ENCODE measurements at places on chromosomes 12 and 14. TPM values are rescaled to one million over a fixed set of nuclear protein-coding genes. Genes with fewer than 3 reads are reported as not detected.

Gene BAZ2A
- total RNA-seq = 79.4 TPM

Gene AJUBA
- total RNA-seq = 3.2 TPM

Gene RGS6
- total RNA-seq = 0.39 TPM

Gene GPX2
- total RNA-seq = not detected

Gene HVCN1
- 4.4 TPM for total RNA-seq

Gene RNASE7
- not detected for total RNA-seq

Gene MSI1
- 0.96 TPM for total RNA-seq

Gene CGRRF1
- 10.2 TPM for total RNA-seq

Gene DCN
- not detected for total RNA-seq

Gene KERA
- total RNA-seq = not detected

Gene KRT74
- total RNA-seq = not detected

Gene SLC2A13
- total RNA-seq = 3.9 TPM

Gene RIMKLB
- 5.2 TPM for total RNA-seq

GRCh38 chr14:51019089-51019488 is 74.8 kb upstream of the PYGL start:
- DNase-seq = no peak

DNA sequence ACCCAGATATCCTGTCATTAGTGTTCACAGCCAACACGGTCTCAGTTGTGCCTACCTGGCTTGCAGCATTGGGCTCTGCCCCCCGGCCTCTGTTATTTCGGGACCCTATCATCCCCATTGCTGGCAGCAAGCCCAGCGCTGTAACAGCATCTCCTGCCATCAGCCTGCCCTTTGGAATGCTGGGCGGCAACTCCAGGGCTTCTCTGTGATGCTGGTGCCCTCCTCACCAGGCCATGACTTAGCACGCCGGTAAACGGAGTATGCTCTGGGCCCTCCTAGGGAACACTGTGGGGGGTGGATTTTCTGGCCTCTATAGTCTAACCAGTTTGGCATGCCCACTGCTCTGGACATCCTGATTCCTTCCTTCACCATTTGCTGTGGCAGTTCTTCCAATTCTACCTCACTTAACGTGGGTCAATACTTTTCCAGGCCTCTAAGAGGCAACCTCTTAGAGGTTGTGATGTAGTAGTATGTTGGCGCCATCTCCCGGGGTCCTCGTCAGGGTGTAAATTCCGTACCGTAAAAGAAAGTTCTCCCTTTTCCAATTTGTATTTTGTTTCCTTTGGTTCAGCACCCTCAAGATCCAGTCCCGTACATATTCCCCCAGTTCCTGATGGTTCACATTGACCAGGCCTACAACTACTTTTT is 80.0 kb downstream of the SINHCAF start:
- DNase-seq = no peak

- no peak for DNase-seq
Measured at GRCh38 chr14:105348945-105349699, 34.6 kb downstream of the PACS2 start.

DNA sequence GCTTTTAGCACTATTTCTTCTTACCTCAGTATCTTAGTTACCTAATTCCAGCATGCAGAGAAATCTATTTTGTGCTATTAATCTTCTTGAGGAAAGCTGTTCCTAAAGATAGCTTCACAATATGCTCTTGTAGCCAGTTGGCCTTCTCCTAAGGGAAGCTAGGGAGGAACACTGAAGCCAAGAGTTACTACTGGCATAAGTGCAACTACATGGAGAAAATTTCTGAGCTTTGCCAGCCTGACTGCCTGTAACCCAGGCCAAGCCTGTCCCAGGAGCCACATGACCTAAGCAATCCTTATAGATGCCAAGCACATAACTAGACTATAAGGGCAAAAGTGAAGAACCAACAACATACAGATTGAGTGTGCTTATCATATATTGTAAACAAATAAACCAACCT is 890.2 kb downstream of the FLRT2 start:
- no peak for DNase-seq

DNA sequence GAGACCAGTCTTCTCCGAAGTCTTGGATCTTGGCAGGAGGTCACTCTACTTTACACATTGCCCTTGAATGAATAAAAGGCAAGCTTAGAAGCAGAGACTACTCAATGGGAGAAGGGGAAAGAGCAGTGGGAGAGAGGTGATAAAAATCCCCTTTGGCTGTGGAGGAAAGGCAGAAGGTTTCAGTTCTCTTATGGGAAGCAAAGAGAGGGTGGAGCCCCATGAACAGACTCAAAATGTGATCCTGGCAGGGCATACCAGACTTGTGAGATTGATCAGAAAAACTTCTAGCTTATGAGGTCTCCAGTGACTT is 49.6 kb upstream of the HECTD1 start:
- no peak for DNase-seq

- peak; percentile 69 for DNase-seq
Measured at GRCh38 chr12:56629459-56630179, 507 bp downstream of the BAZ2A start.

- DNase-seq = no peak
Measured at GRCh38 chr12:118070650-118071049, 9.7 kb upstream of the WSB2 start.

DNA sequence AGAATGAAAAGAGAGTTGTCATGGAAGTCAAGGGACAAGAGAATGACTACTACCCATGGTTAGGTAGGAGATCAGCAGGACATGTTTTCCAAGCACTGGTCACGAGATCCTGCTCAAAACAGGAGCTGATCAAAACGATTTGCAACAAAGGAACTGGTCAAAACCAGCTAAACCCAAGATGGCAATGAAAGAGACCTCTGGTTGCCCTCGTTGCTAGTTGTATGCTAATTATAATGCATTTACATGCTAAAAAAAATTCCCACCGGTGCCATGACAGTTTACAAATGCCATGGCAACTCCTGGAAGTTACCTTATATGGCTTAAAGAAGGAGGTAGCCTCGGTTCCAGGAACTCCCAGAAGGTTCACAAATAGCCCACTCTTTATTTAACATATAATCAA is 95.0 kb upstream of the OTX2 start:
- no peak for DNase-seq

- no peak for DNase-seq
Measured at GRCh38 chr12:47437570-47437969, 268.3 kb downstream of the RPAP3 start.

- no peak for DNase-seq
Measured at GRCh38 chr12:109648521-109648920, 65.1 kb upstream of the FAM222A start.

- DNase-seq = no peak
Measured at GRCh38 chr12:52795694-52796428, at the start of gene KRT3. Gene KRT3 (minus strand): TSS chr12:52796117. CDS start chr12:52796042, 75 bp downstream.

GRCh38 chr12:126773491-126773890 is 1493.5 kb upstream of the TMEM132C start:
- DNase-seq = no peak

- no peak for DNase-seq
Measured at GRCh38 chr14:99524091-99524661, 43.0 kb downstream of the CCNK start.

DNA sequence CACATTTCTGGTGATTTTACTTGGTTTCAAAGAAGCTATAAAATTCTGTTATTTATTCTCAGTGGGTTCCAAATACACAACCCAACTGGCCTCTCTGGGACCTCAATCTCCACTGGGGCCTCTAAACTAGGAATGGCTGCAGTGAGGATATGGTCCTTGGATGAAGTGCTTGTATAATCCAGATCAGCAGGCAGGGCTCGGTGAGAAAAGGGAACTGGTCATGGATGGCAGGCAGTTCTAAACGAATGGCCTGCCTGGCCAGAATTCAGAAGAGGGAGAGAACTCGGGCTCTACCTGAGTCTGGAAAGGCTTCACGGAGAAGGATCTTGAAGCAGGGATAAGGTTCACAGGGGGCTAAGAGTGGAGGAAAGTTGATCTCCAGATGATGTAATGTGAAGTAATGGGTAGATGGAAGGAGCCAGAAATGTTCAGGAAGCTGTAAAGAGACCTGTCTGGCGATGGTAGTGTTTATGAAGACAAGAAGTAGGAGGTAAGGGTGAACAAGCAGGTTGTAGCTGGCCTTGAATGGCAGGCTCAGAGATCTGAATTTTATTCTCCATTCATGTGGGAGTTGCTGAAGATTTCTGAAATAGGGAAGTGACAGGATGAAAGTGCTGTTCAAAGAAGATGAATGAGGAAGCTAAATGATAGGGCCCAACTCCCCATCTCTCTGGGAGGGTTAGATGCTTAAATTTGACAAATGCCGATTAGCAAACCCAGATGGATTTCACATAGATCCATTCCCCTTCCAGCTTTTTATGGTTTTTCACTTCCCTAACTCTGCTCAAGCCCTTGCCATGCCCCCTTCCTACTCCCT is 31.5 kb upstream of the ANO6 start:
- no peak for DNase-seq

DNA sequence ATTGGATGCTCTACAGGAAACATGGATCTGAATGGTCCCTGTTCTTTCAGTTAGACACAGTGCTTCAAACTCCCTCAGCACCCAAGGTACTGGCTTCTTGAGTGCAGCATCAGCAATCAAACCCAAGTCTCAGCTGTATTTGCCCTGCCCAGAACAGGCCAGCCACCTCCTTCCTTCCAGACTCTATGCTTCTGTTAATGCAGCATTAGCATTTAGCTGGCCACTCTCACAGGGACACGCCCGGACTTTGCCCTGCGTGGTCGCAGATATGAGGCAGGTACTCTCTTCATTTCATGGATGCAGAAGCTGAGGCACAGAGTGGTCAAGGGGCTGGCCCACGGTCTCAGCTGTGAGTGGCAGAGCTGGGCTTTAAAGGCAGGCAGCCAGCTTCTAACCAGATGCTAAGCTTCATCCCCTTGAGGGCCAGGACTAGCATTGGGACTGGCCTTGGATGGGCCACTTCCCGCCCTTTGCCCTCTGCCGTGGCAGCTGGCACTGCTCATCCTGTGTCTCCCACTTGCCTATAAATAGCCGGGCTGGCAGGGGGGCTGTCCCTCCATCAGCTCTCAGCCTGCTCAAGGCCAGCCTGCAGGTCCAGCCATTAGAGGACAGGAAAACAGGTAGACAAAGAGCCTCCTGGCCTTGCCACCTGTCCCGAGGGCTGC is 1.5 kb upstream of the SLC25A47 start:
- DNase-seq = no peak

GRCh38 chr14:23360496-23360895 is 4.5 kb downstream of the EFS start:
- DNase-seq = no peak

DNA sequence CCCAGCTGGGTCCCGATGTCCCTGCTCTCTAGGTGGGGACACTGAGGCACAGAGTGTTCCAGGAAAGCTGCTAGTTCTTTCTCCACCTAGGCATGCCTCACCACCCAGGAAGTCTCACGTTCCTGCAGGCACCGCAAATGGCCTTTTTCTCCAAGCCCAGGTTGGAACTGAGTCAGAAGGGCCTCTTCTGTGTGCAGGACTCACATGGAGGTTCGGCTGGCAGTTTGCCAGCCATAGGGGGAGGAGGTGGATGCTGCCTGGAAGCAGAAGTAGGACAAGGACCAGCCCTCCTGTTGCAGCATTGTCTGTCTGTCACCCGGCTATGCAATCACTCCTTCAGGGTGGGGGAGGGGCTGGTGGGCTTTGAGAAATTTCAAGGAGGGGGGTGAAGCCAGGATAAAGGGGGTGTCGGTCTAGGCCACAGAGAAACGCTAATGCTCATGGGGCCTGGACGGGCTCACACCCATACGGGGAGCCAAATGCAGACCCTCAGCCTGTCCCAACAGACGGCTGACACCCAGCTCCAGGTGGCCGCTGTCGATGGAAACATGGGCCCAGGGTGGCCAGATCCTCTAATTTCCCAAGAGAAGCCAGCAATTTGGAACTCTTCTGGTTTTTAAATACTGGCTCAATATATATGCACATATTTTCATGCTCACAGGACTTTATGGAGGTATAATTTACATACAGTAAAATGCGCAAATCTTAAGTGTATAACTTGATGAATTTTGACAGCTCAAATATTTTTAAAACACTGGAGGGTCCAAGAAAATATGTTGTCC is 120.5 kb downstream of the PHETA1 start:
- DNase-seq = no peak

GRCh38 chr12:100490056-100490455 is 16.4 kb downstream of the NR1H4 start:
- no peak for DNase-seq

- no peak for DNase-seq
Measured at GRCh38 chr12:111271674-111272418, 97.0 kb downstream of the PHETA1 start.

GRCh38 chr12:22874151-22874550 is 249.2 kb downstream of the ETNK1 start:
- DNase-seq = no peak

DNA sequence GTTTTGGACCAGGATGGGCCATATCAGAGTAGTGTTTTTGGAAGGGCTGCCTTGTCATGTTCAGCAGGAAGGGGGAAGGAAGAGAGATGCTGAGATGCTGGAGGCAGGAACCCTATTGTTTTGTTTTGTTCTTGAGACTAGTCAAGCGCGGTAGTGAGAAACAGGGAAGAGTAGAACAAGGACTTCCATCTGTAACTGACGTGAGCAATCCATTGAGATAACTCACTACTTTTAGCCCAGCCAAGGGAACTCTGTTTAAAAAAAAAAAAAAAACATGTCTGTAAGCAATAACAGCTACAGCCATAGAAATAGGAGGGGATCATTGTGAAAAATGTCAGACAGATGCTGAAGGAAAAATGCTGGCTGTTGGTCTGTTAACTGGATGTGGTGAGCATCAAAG is 34.0 kb downstream of the CD9 start:
- DNase-seq = no peak

DNA sequence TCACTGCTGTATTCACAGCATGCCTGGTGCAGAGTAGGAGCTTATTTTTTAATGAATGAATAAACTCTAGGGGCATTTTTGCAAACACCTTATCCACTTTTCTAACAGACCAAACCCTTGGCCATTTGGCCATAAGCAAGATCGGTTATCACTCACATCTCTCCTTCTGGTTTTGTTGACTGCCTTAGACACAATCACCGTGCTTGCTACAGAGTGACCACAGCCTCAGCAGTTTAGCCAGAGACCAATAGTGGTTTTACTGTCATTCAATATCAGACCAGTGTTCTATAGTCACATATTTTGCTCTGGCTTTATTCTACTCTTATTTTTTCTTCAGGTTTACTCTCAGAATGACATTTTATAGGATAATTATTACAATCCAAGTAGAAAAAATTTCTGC is 2.2 kb downstream of the KLRB1 start:
- no peak for DNase-seq

DNA sequence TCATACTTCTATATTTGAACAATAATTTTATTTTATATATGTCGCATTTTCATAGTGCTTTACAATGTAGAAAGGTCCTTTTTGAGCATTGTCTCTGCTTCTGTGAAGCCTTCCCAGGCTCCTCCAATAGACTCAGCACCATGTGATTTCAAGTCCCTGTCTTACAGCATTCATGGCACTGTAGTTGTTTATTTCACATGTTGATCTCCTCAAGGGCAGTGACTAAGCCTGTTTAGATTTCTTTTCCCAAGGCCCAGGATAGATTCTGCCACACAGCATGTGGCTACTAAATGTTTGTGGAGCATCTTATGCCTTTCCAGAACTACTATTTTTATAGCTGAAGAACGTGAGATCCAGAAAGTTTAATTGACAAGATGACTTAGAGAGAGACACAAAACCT is 391.7 kb downstream of the TMEM117 start:
- DNase-seq = no peak

GRCh38 chr14:98721061-98721460 is 550.9 kb downstream of the BCL11B start:
- no peak for DNase-seq
